ENCODE measurements at places on chromosomes 4 and X. TPM values are rescaled to one million over a fixed set of nuclear protein-coding genes. Genes with fewer than 3 reads are reported as not detected.

- peak; percentile 22 for DNase-seq
- H3K4me3 ChIP-seq, result peak overlapping the region; percentile 69
- H3K27ac ChIP-seq, result peak overlapping the region; percentile 94
- no peaks in the 10 kb centered on the region for H3K36me3 ChIP-seq
- peaks cover 22% of the 10 kb centered on the region for H3K27me3 ChIP-seq
Measured at GRCh38 chrX:45191383-45191782, 9.3 kb downstream of the DIPK2B start.

DNA sequence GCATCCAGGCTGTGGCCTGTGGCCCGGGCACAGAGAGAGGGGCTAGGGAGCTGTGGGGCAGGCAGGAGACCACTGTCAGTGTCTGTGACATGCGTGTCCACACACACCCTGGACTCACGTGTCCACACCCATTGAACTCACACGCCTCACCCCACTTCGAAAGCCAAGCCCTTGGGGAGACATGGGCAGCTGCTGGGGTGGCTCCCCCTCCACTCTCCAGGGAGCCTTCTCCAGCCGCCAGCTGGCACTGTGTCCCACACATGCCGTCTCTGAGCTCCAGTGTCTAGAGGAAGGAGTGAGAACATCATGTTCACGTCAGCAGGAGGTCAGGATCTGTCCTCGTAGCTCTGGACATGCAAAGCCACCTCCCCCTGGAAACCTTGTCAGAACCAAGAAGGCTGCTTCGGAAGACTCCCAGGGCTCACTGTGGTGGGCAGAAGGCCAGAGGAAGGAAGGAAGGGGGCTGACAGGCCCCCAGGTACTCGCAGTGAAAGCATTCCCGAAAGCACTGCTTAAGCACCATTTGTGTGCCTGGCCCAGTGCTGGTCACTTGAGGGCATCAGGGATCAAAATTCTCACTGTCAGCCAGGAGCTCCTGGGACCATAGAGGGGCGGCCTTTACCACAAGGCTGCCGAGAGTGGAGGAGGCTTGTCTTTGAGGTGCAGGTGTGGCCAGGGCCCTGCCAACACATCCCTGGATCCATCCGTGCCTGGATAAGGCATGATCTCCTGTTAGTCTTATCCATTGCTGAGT, 61.4 kb downstream of the HTRA3 start:
- H3K27me3 ChIP-seq, result no peaks in the 10 kb centered on the region
- no peak overlapping the region for H3K4me3 ChIP-seq
- H3K27ac ChIP-seq, result no peak overlapping the region

- peaks cover 1% of the 10 kb centered on the region for H3K36me3 ChIP-seq
- no peak overlapping the region for H3K27ac ChIP-seq
- H3K4me3 ChIP-seq, result peak overlapping the region; percentile 46
- no peaks in the 10 kb centered on the region for H3K27me3 ChIP-seq
- no peak for DNase-seq
Measured at GRCh38 chr4:173192375-173193162, 24.0 kb downstream of the GALNT7 start.

DNA sequence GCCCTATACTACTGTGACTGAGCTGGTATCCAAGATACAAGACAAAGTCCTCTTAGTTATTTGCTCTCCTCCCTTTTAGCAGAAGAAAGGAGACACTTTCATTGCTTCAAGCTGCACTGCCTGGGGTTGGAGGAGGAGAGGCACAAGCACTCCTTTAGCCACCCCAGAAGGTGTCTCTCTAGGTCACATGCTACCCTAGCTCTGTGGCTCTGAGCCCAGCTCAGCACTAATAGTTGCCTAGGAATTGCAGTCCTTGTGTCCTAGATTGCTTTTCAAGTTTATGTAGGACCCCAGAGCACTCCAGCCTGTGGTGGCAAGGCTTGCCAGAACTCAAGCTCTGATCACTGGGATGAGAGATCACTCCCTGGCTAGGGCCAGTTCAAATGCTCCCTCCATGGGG, 24.4 kb upstream of the LHFPL1 start:
- H3K36me3 ChIP-seq, result no peaks in the 10 kb centered on the region
- no peaks in the 10 kb centered on the region for H3K4me1 ChIP-seq
- H3K27me3 ChIP-seq, result peaks cover 24% of the 10 kb centered on the region

The WWC2 gene
- 3.7 TPM for total RNA-seq

DNA sequence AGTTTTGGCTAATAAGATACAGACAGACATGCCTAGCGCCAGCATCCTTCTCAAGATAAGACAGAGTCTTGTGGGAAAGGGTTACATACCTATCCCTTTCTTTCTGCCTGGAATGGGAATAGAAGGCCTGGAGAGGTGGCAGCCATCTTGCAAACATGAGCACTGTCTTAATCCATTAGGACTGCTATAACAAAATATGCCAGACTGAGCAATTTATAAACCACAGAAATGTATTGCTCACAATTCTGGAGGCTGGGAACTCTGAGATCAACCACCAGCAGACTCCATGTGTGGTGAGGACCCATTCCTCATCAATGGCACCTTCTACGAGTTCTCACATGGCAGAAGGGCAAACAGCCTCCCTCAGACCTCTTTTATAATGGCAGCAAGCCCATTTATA, 26.5 kb upstream of the NEIL3 start:
- H3K27me3 ChIP-seq, result no peaks in the 10 kb centered on the region
- H3K27ac ChIP-seq, result no peak overlapping the region
- peaks cover 8% of the 10 kb centered on the region for H3K4me1 ChIP-seq
- H3K36me3 ChIP-seq, result no peaks in the 10 kb centered on the region

- no peaks in the 10 kb centered on the region for H3K27me3 ChIP-seq
- no peaks in the 10 kb centered on the region for H3K4me1 ChIP-seq
- no peak overlapping the region for H3K4me3 ChIP-seq
- no peak overlapping the region for H3K27ac ChIP-seq
- no peaks in the 10 kb centered on the region for H3K36me3 ChIP-seq
Measured at GRCh38 chr4:6448476-6449170, 23.8 kb downstream of the PPP2R2C start.

GRCh38 chrX:137482136-137482535, 83.8 kb upstream of the ZIC3 start:
- no peaks in the 10 kb centered on the region for H3K36me3 ChIP-seq
- H3K4me1 ChIP-seq, result no peaks in the 10 kb centered on the region
- peaks cover 36% of the 10 kb centered on the region for H3K27me3 ChIP-seq
- DNase-seq, result no peak
- no peak overlapping the region for H3K27ac ChIP-seq
- no peak overlapping the region for H3K4me3 ChIP-seq

DNA sequence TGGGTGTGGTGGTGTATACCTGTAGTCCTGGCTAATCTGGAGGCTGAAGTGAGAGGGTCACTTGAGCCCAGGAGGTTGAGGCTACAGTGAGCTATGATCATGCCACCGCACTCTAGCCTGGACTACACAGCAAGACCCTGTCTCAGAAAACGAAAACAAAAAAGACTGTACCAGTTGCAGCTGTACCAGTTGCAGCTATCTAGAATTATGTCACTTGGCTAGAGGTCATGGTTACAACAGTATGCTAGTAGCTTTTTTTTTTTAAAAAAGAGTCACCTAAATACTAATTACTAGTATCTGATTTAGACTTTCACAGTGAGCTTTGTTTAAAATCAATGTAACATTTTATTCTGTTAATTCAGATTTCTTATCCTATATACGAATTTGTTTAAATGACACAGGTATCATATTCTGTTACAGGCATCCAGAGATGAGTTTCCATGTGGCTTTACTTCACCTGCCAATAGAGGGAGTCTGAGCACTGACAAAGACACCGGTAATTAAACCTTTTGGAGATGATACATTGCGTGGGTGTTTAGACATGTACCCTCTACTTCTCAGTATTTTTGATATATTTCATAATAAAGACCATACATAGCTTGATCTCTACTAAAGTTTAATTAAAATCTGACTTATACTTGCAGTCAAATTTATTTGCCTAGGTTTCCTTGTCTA, 100.2 kb upstream of the IL13RA1 start:
- H3K4me3 ChIP-seq, result no peak overlapping the region
- no peaks in the 10 kb centered on the region for H3K4me1 ChIP-seq
- no peak for DNase-seq
- H3K36me3 ChIP-seq, result no peaks in the 10 kb centered on the region

The SEC31A gene
- total RNA-seq, result 103 TPM

DNA sequence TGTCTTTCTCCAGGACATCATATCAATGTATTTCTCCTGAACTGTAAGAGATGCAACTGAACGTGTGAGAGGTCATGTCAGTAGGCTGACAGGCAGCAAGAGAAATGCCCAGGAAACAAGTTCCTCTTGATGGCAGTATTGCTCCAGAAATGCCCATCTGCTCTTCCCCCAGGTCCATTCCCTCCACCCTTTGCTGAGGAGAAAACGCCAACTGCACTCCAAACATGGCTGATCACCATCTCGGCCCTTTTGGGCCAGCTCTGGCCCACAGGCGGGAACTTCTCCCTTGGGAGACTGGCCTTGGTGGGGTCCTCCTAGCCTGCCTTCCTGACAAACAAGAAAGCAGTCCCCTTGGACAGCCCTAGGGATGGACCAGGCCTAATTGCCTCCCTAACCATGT, 276.5 kb upstream of the AGTR2 start:
- no peak for DNase-seq
- peaks cover 35% of the 10 kb centered on the region for H3K4me1 ChIP-seq
- H3K36me3 ChIP-seq, result no peaks in the 10 kb centered on the region
- H3K4me3 ChIP-seq, result peak overlapping the region; percentile 38

DNA sequence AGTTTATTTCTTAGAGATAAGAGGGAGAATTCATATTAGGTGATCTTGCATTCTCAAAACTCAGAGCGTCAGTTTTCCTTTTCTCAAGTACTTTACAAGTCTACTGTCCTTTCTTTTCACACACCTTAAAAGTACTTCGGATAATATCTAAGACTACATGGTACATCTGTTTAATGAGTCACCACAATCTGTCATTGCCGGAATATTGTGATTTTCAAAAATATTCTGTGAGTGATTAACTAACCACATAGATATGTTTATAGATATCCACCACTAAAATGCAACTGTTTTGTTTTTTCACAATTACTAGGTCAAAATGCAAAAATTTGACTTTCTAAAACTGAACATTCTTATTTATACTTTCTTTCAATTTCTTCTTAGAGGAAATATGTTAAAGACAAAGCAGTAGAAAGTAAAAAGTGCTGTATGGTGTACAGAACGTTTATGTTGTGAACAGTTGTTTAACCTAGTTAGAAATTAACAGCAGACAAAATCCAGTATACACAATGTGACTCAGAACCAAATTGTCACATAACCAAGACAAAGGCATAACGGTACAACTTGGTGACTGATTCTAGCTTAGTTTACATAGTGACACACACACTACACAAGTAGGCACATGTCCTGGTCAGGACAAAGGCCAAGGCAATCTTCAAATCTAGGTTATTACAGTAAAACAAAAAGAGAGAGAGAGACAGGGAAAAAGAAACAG, 482.9 kb downstream of the NAF1 start:
- H3K4me1 ChIP-seq, result no peaks in the 10 kb centered on the region
- DNase-seq, result no peak
- H3K36me3 ChIP-seq, result peaks cover 3% of the 10 kb centered on the region
- no peak overlapping the region for H3K27ac ChIP-seq
- no peaks in the 10 kb centered on the region for H3K27me3 ChIP-seq
- no peak overlapping the region for H3K4me3 ChIP-seq

DNA sequence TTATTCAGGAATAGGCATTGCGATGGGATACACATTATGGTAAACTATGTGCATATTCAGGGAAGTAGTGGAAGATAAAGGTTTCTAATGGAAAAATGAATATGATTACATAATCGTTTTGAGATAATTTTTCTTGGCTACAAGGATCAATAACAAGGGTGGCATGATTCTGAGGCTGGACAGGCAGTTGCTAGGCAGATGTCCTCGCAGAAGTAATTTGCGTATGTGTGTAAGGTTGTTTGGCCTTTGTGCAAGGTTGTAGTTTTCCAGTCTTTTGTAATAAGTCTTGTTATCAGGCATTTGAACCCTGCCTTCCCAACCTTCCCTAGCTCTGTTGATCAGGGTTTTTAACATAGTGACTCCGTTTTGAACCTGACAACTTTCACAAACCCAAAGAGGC, 59.7 kb downstream of the RGS12 start:
- H3K27ac ChIP-seq, result no peak overlapping the region
- H3K4me3 ChIP-seq, result no peak overlapping the region
- H3K4me1 ChIP-seq, result peaks cover 13% of the 10 kb centered on the region
- H3K36me3 ChIP-seq, result peaks cover 2% of the 10 kb centered on the region
- no peak for DNase-seq

DNA sequence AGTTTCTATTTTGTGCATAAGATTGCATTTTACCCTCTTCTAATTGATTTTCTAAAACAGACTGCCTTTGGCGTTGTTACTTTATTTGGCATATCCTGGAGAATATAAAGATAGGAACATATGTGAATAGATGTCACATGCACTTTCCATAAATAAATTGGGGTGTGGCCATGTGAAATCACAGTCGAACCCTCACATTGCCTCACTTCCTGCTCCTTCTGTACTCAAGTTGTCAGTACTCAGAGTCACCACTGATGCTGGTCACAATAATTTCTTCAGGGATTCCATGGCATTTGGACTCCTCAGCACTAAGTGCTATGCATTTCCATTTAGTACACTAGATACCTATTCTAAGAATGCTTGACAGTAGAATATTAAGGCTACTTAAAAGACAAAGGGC, 1.4 kb upstream of the EMCN start:
- peaks cover 28% of the 10 kb centered on the region for H3K27me3 ChIP-seq
- H3K4me1 ChIP-seq, result no peaks in the 10 kb centered on the region
- no peak for DNase-seq
- no peak overlapping the region for H3K27ac ChIP-seq
- H3K4me3 ChIP-seq, result no peak overlapping the region

DNA sequence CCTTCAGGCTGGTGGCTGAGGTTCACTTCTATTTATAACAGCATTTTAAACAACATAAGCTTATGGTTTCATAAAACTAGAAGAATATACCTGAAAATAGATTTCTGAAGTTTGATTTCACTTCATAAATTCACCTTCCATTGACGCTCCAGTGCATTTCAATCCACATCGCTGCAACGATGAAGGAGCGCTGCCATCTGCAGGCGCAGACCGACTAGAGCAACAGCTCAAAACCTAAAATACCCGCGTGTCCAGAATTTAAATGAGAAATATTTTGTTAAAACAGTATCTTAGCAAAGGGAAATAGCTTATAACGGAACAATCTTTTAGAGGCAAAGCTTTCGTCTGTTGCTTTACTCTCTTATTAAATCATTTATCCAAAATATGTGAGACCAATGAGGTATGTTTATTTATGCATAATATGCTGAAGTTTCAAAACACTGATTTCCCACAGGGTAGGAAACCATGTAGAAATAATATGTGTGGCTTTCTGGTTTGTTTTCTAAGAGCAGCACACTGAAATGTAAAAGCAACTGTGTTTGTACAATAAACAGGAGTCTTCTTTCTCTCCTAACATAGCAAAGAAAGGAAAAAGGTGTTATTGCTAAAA, 816.4 kb upstream of the FRG1 start:
- H3K27me3 ChIP-seq, result no peaks in the 10 kb centered on the region
- no peak overlapping the region for H3K27ac ChIP-seq
- H3K36me3 ChIP-seq, result peaks cover 2% of the 10 kb centered on the region
- no peak overlapping the region for H3K4me3 ChIP-seq
- DNase-seq, result no peak

- no peak overlapping the region for H3K4me3 ChIP-seq
- H3K27ac ChIP-seq, result no peak overlapping the region
- no peak for DNase-seq
- H3K4me1 ChIP-seq, result peaks cover 22% of the 10 kb centered on the region
Measured at GRCh38 chrX:1330605-1331004, 6.0 kb upstream of the IL3RA start.

The PASD1 gene
- total RNA-seq, result not detected

The DIPK2B gene
- not detected for total RNA-seq

- no peak overlapping the region for H3K27ac ChIP-seq
- no peaks in the 10 kb centered on the region for H3K4me1 ChIP-seq
- H3K4me3 ChIP-seq, result no peak overlapping the region
- peaks cover 7% of the 10 kb centered on the region for H3K27me3 ChIP-seq
- DNase-seq, result no peak
Measured at GRCh38 chrX:150919401-150919800, 20.9 kb upstream of the CD99L2 start.

- H3K36me3 ChIP-seq, result no peaks in the 10 kb centered on the region
- peak; percentile 32 for DNase-seq
- peaks cover 36% of the 10 kb centered on the region for H3K4me1 ChIP-seq
- peaks cover 78% of the 10 kb centered on the region for H3K27me3 ChIP-seq
Measured at GRCh38 chrX:134622056-134622812, 36.0 kb downstream of the PLAC1 start.
